Stimulated activated CD4-positive, alpha-beta T cell treated with anti-CD3 and anti-CD28 coated beads, TNF-alpha, amount 100 ng/mL, for 24 hours (primary cell): ENCODE measurements at places on chromosomes 1 and 21.
A peak's percentile ranks its signal among the peaks of the same experiment; 100 is the strongest.

DNA sequence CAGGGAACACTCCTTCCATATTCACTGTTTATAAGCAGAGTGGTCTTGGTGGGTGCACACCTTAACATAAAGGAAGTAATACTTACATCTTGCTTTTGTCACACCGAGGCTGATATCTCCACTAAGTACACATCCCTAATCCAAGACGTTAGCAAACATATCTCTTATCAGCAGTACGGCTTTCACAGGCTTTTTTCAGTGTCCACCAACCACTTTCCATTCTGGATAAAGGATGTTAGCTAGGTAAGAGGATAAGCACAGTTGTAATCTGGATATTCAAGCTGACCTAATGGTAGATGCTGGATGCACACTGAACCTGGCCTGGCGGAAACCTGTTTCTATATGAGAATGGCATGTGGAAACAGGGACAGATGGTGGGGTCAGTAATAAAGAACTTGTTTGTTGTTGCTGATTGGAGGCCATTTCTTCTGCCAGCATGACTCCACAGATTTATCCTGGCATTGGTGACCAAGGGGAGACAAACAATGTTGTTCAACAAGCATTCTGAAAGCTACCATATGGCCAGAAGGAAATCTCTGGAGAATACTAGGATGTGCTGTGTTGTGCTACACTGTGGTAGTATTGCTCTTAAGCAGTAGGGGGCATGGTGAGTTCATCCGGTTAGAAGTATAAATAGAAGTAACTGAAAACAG is 416.4 kb downstream of the PTBP2 start:
- DNase-seq, result no peak

DNA sequence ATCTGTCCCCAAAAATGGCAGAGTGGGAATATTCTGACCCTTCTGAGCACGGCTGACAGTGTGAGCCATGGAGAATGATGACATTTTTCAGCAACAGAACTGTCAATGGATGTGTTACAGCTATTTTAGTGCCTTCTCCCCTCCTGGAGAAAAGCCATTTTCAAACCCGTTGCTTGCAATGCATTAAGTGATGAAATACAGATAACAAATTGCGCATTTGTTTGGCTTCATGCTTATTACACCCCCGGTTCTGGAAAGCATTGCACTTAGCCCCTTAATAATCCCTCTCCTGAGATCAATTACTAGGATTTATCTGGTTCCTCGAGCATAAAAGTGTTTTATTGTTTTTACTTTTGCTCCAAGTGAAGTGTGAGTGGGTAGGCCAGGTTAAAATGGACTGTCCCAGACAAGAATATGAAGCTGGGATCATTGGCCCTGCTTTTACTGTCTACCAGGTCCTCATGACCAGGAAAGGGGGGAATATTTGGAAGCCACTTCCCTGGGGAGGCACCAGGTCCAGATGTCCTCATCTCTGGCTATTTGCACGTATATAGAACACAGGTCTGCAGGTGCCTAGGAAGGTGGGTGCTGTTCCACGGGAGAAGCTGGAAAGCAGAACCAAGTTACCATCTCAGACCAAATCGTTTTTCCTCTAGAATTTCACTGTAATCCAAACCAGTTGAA is 37.5 kb upstream of the HHAT start:
- no peak for DNase-seq

DNA sequence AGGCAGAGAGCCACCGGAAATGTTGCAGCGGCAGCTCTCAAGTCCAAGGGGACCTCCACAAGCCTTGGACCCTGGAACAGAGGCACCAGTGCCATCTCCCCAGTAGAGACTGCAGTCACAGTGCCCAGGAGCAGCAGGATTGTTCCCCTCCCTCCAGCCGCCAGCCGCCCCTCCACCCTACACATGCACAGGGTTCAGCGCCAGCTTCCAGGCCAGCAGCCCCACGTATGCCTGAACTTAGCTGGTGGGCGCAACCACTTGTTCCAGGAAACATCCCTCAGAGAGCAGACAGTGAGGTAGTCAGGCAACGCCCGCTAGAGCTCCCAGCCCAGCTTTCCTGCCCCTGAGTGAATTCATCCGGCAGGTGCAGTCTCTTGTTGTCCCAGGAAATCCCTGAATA is 1098.1 kb upstream of the NCAM2 start:
- DNase-seq, result no peak

DNA sequence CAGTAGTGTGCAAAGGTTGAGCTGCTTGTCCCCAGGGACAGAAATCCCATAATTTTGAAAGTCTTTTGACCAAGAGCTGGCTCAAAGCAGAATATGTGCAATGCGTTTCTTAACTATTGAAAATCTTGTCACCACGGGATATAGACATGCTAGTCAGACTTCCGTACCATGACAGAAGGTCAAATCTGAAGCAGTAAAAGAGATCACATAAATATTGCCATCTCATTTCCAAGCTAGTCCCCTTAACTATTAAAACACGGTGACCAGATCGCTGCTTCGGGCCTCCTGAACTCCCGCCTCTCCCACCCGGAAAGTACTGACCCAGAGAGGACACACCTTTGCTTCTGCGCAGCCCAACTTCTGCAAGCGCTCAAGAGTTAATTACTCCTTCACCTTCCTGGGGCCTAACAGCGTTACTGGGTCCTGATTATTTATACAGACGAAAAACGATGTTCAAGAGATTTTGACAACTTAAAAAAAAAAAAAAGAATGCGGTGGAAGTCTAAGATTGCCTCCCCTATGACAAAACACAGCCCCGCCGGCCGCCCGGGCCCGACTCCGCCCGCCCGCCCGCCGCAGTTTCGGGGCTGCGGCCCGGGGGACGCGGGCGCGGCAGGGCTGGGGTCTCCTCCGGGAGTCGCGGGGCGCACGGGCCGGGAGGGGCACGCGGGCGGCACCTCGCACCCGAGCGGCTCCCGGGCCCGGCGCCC is 692 bp downstream of the SORT1 start:
- no peak for DNase-seq

DNA sequence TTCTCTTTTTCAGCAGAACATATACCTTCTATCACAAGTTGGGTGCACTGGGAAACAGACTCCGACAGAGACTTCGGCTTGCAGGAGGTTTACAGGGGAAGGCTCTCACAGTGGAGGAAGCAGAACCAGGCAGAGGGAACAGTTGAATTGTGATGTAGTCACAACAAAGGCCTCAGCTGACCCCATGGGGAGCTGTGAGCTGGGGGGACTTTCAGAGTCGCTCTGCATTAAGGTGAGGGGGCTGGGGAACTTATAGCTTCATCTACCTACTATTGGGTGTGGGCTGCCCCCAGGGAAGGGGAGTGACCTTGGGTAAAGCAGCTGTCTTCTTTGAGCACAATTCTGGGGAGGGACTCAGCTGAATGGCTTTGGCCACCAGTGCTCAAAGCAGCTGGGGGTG is 94.9 kb upstream of the POU3F1 start:
- no peak for DNase-seq

DNA sequence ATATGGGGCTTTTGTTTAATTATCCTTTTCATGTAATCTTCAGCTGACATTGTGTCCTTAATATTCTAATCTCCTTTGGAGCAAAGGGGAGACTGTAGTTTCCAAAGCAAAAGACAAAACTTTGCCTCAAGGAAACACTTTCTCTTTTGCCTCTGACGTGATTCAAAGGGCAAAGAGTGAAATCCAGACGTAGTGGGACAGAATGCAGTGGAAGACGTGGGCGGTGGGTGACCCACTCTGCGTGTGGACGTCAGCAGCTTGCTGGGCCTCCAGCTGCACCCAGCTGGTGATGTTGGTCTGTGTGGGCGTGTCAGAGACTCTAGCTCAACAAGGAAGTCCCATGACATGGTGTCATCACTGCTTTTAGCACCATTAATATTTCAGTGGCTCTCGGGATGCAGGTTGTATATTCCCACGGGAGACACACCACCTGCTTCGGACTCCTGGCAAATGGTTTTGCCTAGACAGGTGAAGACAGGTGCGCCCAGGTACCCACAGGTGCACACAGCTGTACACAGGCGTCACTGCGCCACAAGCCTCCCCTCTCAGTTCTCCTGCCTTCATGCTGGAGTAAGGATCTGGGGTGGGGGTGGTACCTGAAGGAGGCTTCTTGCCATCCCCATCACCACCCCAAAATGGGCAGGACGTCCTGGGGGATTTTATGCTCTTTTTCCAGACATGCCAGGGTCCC is 292.1 kb upstream of the VAMP3 start:
- no peak for DNase-seq

DNA sequence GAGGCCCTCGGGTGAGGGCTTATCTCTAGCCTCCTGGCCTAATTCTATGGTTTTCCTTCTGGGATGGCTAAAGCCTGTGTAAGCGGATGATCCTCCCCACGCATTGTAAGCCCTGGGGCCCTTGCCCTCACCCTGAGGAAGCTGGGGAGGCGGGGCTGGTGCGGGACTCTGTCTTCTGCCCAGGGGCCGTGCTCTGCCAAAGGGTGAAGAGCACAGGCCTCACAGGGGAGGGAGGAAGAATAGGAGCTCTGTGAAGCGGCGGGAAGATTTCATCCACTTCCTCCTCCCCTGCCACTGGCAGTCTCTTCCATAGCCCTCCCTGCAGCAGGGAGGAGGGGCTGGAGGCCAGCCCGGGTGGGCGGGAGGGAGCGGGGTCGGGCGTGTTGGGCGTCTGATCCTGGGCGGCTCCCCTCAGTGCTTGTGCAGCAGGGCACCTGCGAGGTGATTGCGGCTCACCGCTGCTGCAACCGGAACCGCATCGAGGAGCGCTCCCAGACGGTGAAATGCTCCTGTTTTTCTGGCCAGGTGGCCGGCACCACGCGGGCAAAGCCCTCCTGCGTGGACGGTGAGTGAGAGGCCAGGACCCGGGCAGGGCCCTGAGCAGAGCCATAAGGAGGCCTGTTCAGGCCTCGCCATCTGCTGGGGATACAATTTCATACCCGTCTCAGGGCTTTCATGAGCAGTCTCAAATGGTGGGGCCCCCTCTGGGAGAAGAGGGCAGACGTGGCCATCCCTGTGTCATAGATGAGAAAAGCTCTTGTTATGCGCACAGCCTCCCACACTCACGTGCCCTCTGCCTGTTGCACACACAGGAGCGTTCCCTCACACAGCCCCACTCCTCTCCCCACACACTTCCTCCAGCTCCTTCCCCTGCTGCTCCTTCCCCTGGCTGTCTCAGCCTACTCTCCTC is 7.7 kb upstream of the PPM1J start:
- DNase-seq, result no peak

- DNase-seq, result no peak
These were observed 44.2 kb downstream of the RPAP2 start for GRCh38 chr1:92343061-92343460.

- no peak for DNase-seq
These were observed 865 bp downstream of the ADPRS start for GRCh38 chr1:36089393-36090121.

- DNase-seq, result no peak
These were observed 144.6 kb downstream of the SLC30A10 start for GRCh38 chr1:219783605-219784235.

GRCh38 chr1:31955917-31956736 is 18.0 kb upstream of the PTP4A2 start:
- peak; percentile 84 for DNase-seq

- no peak for DNase-seq
These were observed 171.4 kb downstream of the CAMTA1 start for GRCh38 chr1:6956488-6957159.

- no peak for DNase-seq
These were observed 153.9 kb upstream of the GREM2 start for GRCh38 chr1:240765732-240766363.

DNA sequence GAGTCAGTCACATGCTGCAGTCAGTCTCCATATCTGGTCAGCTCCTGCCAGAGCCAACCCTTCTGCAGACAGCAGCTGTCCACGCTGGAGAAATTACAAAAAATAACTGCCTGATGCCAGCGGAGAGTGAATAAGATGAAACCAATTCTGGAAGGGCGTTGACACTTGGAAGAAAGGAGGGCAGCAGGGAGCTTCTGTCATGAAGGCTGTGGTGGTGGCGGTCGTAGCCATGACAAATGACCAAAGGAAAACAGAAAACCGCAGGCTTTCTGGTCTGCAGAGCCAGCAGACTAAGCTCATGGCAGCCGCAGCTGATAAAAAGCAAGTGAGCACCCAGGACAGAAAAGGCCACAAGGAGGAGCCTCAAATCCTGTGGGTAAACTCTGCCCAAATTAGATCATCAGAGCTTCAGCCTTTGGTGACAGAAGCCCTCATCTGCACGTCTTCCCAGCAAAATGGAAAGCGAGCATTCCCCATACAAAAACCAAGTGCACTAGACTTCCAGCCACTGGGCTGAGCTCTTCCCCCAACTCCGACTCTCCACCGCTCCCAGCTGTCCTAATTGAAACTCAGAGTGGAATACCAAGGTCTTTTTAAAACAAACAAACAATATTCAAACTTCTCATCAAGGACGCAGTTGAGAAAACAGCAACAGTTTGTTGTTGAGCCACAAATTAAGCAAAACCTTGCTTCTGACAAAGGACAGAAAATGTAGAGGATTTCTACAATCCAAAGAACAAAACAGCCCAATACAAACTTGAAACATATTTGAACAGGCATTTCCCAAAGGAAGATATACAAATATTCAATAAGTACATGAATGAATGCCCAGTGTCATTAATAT is 28.7 kb downstream of the RSPH1 start:
- no peak for DNase-seq

DNA sequence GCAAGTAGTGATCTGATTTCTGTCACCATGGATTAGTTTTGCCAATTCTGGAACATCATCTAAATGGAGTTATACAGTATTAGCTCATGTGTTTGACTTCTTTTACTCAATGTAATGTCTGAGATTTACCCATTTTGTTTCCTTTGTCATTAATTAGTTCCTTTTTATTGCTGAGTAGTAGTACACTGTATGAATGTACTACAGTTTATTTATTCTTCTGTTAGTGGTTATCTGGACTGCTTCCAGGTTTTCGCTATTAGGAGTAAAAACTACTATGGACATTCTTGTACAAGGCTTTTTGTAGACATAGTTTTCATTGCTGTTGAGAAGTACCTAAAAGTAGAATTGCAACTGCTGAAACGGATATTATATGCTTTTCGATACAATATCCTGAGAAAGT is 14.1 kb downstream of the SUCO start:
- no peak for DNase-seq

GRCh38 chr1:10992864-10993263 is 19.6 kb upstream of the TARDBP start:
- DNase-seq, result no peak

- no peak for DNase-seq
These were observed 91.2 kb upstream of the KAZN start for GRCh38 chr1:14507262-14507661.

DNA sequence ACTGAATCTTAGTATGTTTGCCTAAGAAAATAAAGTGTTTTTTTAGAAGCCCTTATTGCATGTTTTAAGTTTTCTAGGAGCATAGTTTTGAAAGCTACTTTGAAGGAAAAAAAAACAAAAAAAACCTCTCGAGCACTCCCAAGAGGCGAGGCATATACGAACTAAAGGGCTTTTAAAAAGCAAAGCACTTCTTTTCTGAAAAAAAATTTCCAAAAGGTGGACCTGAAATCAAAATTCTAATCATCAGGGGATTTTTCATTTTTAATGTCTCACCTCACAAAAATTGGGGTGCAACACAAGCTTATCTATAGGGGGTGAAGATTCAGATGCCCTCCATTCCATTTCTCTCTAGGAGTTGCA is 594 bp downstream of the GLMN start:
- no peak for DNase-seq
